ENCODE measurements at places on chromosomes 12 and 14. TPM values are rescaled to one million over a fixed set of nuclear protein-coding genes. Genes with fewer than 3 reads are reported as not detected.

TAS2R43 gene
- 0.94 TPM for total RNA-seq

TSPAN19 gene
- total RNA-seq: 0.05 TPM

FAM222A gene
- 0.71 TPM for total RNA-seq

CMTM5 gene
- 0.05 TPM for total RNA-seq

GPR162 gene
- total RNA-seq: 1.4 TPM

VRTN gene
- total RNA-seq: 0.05 TPM

HAL gene
- 0.38 TPM for total RNA-seq

PAN2 gene
- total RNA-seq: 36.3 TPM

- H3K4me1 ChIP-seq: no peaks in the 10 kb centered on the region
- H3K36me3 ChIP-seq: peaks cover 32% of the 10 kb centered on the region
Observed at GRCh38 chr12:118042091-118042490, 18.9 kb downstream of the WSB2 start.

- DNase-seq: no peak
- no peak overlapping the region for H3K27ac ChIP-seq
Observed at GRCh38 chr14:104935955-104936354, 11.3 kb downstream of the PLD4 start.

DNA sequence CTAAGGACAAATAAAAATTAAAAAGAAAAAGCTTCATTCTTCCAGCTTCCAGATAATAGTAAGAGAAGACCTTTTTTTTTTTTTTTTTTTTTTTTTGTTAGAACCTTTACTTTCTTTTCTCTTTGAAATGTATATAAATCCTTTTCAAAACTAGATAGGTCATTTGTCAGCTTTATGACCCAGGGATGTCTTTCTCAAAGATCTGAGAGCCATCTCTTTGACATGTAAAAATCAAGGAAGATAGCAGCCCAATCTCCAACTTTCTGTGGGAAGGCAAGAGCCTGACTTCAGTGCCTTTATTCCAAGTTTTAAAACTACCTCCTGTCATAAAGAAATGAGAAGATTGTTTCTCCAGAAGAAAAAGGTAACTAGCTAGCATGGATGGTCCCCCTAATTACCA, 203.3 kb upstream of the LRFN5 start:
- no peaks in the 10 kb centered on the region for H3K4me1 ChIP-seq
- no peak for DNase-seq
- no peaks in the 10 kb centered on the region for H3K27me3 ChIP-seq
- H3K36me3 ChIP-seq: no peaks in the 10 kb centered on the region
- H3K4me3 ChIP-seq: no peak overlapping the region
- no peak overlapping the region for H3K27ac ChIP-seq

DNA sequence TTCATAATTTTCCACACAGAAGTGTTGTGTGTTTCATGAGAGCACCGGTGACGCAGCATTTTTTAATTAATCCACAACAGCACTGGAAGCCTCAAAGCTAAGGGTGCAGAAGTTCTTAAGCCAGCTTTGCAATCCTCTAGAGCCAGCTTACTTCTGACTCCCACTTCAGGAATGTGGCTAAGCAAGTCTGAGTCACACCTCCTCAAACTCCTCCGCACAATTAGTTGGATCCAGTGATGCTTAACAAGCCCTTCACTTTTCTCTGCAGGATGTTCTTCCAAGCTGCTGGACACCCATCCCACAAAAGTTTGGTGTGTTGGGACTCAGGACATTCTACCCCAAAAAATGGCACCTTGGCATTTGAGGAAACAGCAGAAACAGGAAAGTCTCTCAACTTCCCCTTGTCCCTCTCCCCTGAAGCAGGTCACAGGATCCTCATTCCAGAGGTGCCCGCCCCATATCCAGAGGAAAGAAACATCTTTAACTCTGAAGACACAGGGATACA, 210.0 kb downstream of the PPM1H start:
- no peak overlapping the region for H3K4me3 ChIP-seq
- H3K36me3 ChIP-seq: no peaks in the 10 kb centered on the region
- H3K27me3 ChIP-seq: no peaks in the 10 kb centered on the region

DNA sequence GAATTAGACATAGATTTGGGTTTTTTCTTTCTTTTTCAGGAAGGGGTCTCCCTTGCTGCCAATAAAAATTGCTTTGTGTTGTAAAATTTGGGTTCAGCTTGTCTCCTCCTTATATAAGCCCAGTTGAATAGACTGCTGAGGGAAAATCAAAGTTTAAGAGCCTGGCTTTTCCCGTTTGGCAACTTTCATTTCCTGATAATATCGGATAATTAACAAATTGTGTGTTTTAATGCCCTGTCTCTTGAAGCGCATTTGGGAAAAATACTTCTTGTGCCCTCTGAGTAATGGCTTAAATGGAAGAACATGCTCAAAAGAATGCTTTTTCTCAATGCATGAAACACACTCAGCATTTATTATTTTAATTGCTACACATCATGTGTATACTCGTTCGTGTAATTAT, 198.0 kb upstream of the DCN start:
- no peaks in the 10 kb centered on the region for H3K36me3 ChIP-seq
- H3K4me3 ChIP-seq: no peak overlapping the region
- no peaks in the 10 kb centered on the region for H3K27me3 ChIP-seq
- H3K27ac ChIP-seq: peak overlapping the region; percentile 98

DNA sequence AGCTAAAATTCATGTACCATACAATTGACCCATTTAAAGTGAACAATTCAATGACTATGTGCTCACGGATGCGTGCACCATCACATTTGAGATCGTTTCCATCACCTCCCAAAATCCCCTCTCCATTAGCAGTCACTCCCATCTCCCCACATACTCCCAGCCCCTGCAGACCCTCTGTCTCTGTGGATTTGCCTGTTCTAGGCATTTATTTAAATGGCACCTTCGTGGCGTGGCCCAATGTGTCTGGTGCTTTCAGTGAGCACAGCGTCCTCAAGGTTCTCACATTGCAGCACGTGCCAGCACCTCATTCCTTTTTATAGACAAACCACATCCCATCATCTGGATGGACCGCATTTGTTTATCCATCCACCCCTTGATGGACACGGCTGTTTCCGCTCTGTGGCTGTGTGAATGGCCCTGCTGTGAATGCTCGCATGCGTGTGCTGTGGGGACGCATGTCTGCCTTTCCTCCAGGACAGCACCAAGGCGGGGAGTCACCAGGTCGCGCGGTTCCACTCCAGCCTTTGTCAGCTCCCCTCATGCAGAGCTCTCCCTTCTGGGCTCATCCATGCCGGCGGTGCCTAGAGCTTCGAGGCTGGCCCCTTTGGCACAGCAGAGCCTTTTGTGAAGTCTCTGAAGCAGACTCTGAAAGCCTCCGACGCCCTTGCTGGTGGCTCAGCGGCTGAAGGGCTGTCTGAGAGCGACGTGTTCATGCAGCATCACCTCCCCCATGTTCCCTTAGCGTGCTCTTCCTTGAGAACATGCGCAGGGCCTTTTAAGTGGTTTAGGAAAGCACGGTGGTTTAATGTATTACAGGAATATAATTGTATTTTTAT, 184.4 kb downstream of the KIF26A start:
- no peaks in the 10 kb centered on the region for H3K4me1 ChIP-seq
- H3K4me3 ChIP-seq: no peak overlapping the region
- DNase-seq: no peak

GRCh38 chr14:36588788-36589187, 6.4 kb upstream of the NKX2-8 start:
- H3K4me3 ChIP-seq: no peak overlapping the region
- no peak overlapping the region for H3K27ac ChIP-seq
- no peaks in the 10 kb centered on the region for H3K4me1 ChIP-seq
- peaks cover 20% of the 10 kb centered on the region for H3K27me3 ChIP-seq

DNA sequence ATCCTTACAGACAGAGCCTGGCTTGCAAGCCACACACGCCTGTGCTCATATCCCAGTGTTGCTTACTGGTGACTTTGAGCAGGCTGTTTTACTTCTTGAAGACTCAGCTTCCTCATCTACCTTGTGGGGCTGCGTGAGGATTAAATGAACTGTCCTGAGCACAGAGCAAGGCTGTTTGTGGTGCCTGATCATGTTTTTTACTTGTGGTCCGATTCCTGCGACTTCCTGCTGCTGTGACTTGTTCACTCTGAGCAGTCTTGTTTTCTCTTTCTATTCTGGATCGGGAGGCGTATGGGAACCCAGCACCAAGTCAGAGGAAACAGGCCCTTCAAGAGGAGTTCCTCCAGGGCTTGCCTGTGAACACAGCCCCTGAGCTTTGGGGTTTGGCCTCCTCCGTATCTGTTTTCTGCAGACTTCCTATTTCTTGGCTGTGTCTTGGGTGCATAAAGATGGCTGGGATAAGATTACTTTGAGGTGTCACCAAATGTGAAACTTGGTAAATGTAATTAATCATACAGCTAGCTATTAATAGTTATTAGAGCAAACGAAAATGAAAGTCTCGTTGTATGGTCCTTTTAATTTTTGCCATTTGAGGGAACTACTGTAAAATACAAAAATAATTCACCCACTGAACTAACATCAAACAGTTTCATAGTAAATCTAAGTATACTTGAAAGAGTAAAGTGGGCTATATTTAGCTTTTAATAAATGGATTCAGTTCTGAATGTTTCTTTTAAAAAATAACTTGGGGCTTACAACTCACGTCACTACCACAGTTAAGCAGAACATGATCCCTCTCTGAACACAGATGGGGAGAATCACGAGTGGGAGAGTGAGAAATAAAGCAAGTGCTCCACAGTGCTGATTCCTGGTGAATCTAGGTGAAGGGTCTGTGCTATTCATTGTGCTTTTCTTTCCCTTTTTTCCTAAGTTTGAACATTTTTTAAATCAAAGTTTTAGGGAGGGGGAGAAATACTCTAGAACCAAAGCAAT, 251.5 kb downstream of the FOXN3 start:
- no peaks in the 10 kb centered on the region for H3K4me1 ChIP-seq
- no peaks in the 10 kb centered on the region for H3K27me3 ChIP-seq
- no peak overlapping the region for H3K4me3 ChIP-seq
- peak; percentile 5 for DNase-seq
- peaks cover 32% of the 10 kb centered on the region for H3K36me3 ChIP-seq

- H3K27me3 ChIP-seq: no peaks in the 10 kb centered on the region
- H3K36me3 ChIP-seq: no peaks in the 10 kb centered on the region
- H3K4me1 ChIP-seq: no peaks in the 10 kb centered on the region
Observed at GRCh38 chr12:76303365-76303764, 44.9 kb downstream of the BBS10 start.

- H3K27me3 ChIP-seq: no peaks in the 10 kb centered on the region
- H3K36me3 ChIP-seq: peaks cover 14% of the 10 kb centered on the region
- H3K4me3 ChIP-seq: no peak overlapping the region
- H3K27ac ChIP-seq: no peak overlapping the region
- no peak for DNase-seq
Observed at GRCh38 chr14:89957791-89958190, 2.1 kb downstream of the TDP1 start.

DNA sequence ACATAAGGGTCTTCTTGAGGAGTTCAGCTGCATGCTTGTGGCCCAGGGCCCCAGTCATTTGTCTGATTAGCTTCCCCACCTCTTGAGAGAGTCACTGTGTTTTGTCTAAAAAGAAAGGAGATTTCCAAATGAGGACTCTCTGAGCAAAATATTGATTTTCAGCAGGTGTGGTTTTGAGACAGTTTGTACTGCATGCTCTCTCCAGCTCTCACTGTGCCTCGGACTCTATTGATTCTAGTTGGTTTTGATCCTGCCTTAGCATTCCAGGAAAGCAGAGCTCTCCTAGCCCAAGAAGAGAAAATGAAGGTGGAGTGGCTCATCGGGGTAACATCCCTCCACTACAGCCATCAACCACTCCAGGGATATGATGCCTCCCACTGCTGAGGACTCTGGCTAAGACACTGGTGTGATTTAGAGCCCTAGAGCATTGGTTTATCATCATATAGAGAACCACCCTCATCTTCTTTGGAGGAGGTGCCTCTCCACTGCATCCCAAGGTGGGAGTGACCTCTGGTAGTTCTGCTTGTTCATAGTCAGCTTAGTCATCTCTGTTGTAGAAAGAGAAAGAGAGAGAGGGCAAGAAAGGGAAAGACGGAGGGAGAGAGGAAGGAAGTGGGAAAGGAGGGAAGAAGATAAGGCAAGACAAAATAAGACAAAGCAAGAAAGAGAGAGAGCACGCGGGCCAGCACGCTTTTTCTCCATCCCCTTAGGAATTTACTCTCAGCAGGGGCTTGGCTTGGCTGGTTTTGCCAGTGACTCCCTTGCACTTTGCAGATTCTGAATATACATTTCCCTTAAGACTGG, 365.6 kb downstream of the DPF3 start:
- no peaks in the 10 kb centered on the region for H3K36me3 ChIP-seq
- no peak overlapping the region for H3K4me3 ChIP-seq
- H3K27me3 ChIP-seq: no peaks in the 10 kb centered on the region
- no peak overlapping the region for H3K27ac ChIP-seq

- DNase-seq: no peak
- no peak overlapping the region for H3K4me3 ChIP-seq
- H3K27ac ChIP-seq: no peak overlapping the region
- no peaks in the 10 kb centered on the region for H3K4me1 ChIP-seq
- no peaks in the 10 kb centered on the region for H3K36me3 ChIP-seq
Observed at GRCh38 chr12:116616536-116617248, 57.5 kb downstream of the MAP1LC3B2 start.

GRCh38 chr12:107328442-107329133, 235.2 kb upstream of the CRY1 start:
- no peak overlapping the region for H3K27ac ChIP-seq
- no peak overlapping the region for H3K4me3 ChIP-seq
- H3K27me3 ChIP-seq: no peaks in the 10 kb centered on the region
- no peaks in the 10 kb centered on the region for H3K36me3 ChIP-seq
- no peak for DNase-seq

DNA sequence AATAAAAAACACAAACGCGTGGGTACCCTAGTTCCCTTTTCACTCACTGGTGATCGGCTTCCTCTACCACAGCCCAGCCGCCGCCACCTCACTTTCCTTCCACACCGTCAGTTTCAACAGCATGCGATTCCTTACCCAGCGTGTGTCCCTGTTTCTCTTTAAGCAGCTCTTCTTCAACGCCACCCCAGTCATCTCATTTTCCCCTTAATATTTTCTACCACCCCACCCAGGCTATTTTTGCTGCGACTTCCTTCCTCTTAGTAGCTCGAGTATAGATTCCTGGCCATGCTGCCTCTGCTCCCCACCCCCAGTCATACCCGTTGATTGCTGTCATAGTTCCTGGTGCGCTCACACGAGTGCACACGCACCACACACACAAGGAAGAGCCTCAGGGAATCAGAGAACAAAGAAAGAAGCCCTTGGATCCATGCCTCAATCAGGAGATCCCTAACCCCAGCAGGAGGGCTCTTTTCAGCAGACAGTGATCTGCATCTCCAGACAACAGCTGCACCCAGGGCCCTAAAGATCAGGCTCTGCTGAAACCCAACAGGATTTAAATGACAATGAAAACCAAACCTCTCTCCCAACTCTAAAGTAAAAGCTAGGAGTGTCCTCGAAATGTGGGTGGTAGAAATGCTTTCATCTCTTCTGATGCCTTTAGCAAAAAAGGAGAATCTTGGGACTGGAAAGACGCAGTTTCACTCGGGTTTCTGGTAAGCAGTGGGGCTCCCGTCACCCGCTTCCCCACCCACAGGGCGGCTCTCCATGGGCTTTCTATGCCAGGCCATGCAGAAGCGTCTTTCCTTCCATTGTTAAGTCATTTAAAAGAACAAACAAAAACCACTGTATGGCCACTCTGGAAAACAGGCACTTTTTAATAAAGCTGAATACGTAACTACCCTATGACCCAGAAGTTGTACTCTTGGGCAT, 23.8 kb downstream of the VPS37B start:
- no peak for DNase-seq
- H3K4me3 ChIP-seq: peak overlapping the region; percentile 16
- H3K4me1 ChIP-seq: peaks cover 30% of the 10 kb centered on the region
- H3K27ac ChIP-seq: peak overlapping the region; percentile 55
- H3K27me3 ChIP-seq: no peaks in the 10 kb centered on the region
